ENCODE measurements at places on chromosomes 2 and 18.

- DNase-seq: no peak
These were observed 322.2 kb downstream of the IRS1 start for GRCh38 chr2:226477221-226478108.

GRCh38 chr18:41613003-41613609 lies 341.9 kb upstream of the PIK3C3 start:
- DNase-seq: no peak

DNA sequence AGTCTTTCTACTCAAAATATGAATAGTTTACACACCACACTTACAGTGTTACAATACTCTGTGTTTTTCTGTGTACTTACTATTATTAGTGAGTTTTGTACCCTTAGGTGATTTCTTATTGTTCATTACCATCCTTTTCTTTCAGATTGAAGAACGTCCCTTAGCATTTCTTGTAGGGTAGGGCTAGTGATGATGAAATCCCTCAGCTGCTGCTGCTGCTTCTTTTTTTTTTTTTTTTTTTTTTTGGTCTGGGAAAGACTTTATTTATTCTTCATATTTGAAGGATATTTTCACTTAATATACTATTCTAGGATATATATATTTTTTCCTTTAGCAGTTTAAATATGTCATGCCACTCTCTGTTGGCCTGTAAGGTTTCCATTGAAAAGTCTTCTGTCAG lies 29.0 kb upstream of the SERPINB2 start:
- DNase-seq: no peak

DNA sequence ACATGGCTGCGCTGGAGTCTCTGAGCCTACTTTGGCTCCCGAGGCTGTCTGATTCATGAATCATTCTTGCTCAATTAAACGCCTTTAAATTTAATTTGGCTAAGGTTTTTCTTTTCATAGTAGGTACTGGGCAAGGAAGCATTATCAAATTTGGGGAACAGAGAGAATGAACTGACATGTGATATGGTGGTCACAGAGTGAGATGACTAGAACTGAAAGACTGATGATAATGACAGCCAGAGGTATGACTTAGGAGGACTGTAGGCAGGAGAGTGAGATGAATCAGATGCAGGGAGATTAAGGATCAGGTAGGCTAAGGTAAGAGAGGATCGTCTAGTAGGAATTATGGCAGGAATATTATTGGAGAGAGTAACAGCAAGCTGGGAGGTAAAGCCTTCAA lies 40.9 kb upstream of the ST8SIA3 start:
- no peak for DNase-seq

DNA sequence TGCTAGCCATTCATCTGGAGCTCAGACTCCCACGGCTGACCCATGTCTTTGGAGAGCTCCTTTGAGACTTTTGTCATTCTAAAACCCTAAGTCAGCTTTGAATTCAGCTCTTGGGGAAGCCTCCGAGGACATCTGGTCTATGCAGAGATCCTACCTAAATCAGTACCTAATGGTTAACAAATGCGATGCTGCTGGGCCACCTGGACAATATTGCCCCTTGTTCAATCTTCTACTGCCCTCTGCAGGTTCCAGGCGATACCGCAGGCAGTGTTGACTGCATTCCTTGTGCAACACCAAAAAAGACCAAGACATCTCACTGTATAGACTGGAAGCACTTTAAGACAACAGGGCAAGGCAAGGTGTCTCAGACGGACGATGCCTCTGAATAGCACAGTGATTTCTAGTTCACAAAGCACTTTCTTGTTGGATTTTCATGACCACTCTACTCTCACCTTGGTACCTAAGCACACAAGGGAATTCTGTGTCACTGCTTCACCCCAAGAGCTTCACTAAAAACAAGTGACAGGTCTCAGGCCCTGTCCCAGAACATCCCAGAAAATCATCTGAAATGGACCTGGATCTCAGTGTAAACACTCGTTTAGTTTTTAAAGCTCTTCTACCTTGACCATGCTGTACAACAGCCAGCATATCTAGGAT lies 80.9 kb downstream of the XDH start:
- DNase-seq: peak; percentile 60

GRCh38 chr2:215784371-215784783 lies 229.0 kb downstream of the MREG start:
- no peak for DNase-seq

DNA sequence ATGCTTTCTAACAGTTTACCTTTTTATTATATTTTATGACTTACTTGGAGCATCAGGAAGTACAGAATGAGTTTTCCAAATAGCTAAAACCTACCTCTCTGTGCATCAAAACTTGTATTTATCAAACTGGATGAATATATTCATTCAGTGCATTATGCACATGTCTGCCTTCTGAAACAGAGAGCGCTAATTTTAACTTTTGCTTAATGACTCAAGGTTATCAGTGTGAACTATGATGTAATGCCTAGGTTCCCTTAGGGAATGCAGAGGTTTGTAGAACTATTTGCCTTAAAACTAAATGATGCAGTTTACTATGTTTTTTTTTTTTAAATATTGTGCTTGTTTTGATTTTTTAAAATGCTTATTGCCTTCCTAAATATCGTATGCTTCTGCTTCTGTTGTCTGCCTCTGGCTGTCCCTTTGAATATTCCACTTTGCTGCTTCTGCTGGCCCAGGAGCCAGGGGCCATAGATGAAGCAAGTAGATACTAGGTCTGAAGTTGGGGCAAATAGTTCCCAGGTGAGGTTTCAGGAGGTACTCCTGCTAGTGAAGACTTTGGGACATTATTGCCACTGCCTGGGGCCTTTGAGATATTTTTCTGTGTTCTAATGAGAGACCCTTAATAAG lies 16.5 kb downstream of the TMEM178A start:
- no peak for DNase-seq

DNA sequence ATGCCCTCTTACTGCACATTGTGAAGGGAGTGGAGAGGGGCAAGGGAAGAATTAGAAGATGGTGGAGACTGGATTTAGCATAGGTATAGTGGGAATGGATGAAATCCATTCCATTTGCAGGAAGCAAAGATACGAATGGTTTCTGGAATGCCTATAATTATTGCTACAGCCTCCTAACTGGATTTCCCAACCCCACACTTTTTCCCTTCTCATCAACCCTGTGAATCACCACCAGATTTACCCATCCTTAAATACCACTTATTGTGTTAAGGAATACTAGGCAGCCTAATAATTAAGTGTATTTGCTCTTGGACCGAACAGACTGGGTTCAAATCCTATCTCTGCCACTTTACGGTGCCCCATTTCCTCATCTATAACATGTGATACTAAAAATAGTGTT lies 39.3 kb upstream of the CREB1 start:
- no peak for DNase-seq

GRCh38 chr2:134391751-134392160 lies 137.9 kb downstream of the MGAT5 start:
- no peak for DNase-seq

DNA sequence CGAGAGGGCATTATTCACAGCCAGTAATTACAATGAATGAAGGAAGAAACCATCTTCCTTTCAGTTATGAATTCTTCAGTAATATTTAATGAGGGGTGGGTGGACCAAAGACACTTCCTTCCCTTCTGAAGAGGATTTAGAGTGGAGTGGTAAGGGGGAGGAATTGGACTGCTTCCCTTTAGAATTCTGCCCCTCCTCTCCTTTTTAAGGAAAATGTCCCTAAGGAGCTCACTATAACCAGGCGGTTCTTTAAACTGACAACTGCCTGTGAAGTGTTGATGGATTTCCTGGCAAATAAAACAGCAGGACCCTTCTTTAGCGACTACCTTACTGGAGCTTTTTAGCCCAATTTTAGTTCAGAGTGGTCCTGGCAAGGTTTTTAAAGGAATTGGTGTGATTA lies 86.4 kb downstream of the LIMS1 start:
- DNase-seq: no peak

DNA sequence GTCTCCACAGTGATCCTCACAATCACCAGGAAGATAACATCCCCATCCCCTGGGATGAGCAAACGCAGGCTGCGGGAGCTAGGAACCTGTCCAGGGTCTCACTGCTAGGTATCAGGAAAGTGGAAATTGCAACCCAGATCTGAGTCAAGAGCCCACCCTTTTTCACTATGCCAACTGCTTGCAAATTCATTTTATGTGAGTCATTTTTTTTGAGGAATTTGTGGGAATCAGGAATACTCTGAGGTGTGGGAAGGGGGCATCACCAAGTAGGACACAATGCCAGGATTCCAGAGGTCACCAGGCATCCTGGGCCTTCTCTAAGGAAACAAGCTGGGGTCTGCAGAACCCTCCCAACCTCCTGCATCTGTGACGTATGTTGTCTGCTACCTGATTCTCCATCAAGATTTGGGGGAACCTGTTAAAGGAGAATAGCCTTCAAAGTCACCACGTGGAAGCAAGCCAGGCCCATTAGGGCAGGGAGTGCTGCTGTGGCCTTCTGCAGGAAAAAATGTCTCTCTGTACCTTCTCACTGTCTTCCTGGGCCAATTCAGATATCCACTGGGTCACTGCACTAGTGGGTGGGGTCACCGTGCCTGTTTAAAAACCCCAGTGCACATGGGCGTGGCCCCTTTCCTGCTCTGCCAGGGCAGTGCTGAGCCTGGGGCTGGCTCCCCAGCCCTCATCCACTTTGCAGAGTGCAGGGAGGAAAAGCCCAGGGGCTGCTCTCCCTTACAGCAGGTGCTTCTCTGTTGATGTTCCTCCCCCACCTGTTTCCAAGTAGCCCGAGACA lies 50.2 kb downstream of the MCFD2 start:
- DNase-seq: no peak

DNA sequence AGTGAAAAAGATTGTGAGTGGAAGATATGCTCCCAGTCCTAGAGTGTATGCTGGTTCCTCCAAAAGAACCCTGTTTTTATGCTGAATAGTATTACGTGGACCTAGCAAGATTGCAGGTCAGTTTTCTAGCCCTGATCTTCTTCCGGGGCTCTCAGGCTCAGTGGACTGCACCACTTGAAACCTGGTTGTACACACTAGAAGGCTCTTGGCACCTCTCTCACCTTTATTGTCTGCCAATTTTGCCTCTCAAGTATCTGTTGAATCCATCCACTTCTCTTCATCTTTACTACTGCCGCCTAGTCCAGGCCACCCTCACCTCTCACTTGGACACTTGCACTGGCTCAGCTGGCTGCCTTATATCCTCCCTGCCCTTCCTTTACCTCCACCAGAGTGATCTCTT lies 16.8 kb downstream of the TTC39C start:
- DNase-seq: no peak

GRCh38 chr18:36829362-36830157 lies 633 bp downstream of the KIAA1328 start:
- DNase-seq: no peak

DNA sequence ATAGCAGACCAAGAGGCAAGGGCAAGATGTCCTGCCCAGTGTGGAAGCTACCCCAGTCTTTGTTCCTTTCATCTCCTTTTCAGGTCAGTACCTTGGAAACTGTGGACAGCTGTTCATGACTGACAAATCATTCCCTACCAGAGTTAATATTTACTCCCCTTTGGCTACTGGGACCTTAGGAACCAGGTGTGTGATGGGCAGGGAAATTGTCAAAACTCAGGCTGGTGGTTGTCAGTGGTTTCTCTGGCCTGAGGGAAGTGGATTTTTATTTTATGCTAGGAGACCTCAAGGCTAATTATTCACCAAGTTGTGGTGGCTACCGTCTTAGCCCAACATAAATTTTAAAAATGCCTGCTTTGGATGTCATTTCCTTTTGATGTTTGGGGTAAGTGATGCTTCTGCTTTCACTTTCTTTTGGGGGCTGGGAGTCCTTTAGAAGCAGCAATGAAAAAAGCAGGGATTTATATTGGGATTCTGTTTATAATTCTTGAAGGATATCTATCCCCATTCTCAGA lies 119.3 kb downstream of the SETBP1 start:
- no peak for DNase-seq

- no peak for DNase-seq
These were observed 36.5 kb upstream of the TFCP2L1 start for GRCh38 chr2:121321476-121321875.

DNA sequence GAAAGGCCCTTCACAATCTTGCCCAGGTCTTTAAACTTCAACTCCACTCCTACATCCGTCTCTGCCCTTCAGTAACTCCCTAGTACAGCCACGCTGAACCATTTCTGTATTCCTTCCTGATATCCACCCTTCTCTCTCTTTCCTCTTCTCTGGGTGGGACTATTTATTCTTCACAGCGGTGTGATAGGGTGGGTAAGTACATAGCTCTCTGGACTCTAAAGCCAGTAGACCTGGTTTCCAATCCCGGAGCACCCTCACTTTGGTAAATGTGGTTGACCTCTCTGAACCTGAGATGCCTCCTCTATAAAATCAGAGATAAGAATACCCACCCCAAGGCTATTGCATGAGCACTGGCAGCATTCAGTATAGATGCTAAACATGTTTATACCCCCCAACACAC lies 86.7 kb downstream of the ATL2 start:
- no peak for DNase-seq

DNA sequence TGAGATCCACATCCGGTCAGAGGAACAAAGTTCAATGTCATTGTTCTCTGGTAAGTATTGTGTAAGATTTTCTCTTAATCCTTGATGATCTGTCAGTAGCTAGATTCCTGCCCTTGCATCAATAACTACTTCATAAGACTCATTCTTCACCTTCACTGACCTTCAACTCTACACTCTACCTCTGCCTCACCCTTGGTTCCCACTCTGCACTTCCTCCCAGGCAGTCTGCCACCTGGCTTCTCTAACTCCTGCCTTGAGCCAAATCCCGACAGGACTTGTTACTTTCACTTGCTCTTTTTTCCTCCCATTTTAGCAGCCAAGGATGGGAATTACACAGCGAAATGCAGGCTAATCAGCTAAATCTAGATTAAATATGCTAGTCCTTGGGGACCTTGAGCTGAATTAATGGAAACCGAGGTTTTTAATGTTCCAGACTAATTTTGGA lies 190.7 kb downstream of the DLGAP1 start:
- DNase-seq: no peak

- DNase-seq: peak; percentile 20
These were observed at the start of gene FKBP1B for GRCh38 chr2:24049485-24050021. TSS of gene FKBP1B (plus strand) at chr2:24049741. CDS start at chr2:24049850, 109 bp downstream.

GRCh38 chr2:86000131-86000937 lies 105.4 kb downstream of the POLR1A start:
- no peak for DNase-seq

DNA sequence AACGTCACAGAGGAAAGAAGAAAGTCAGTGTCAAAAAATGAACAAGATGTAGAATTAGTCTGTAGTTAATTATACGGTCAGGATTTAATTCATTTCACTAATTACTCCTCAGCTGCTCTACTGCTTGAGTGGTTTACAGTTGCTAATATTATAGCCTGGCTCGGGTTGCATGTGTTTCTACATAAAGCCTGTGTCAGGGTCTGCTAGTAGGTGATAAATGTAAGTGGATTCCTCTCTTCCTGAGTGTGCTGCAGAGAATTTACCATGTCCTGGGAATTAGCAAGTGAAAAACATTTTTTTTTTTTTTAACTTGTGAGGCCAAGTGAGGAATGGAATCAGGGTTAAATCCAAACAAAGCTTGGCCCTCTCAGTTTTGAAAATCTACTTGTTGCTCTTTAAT lies 622.6 kb downstream of the EPHA4 start:
- no peak for DNase-seq

DNA sequence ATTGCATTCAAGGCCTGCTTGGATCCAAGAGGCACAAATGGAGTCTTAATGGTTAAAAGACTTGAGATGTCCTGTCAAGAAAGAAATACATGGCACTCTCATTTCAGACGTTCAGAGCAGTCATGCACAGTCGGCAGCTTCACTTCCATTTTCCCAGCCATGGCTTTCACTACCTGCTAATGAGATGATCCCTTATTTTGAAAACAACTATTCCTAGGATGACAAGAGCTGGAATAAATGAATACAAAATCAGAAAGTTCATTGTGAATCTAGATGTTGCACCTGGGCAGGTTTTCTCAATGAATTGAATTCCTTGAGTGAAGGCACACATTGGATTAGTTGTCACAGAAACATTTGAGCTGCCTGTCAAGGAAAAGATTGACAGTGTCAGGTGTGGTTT lies 25.7 kb downstream of the ABCG5 start:
- DNase-seq: no peak
